ENCODE measurements at places on chromosomes 4 and X.

GRCh38 chr4:86174506-86174905 is 185.3 kb downstream of the MAPK10 start:
- no peak for DNase-seq

GRCh38 chr4:140757232-140757630 is 1.0 kb upstream of the TBC1D9 start:
- DNase-seq: no peak

DNA sequence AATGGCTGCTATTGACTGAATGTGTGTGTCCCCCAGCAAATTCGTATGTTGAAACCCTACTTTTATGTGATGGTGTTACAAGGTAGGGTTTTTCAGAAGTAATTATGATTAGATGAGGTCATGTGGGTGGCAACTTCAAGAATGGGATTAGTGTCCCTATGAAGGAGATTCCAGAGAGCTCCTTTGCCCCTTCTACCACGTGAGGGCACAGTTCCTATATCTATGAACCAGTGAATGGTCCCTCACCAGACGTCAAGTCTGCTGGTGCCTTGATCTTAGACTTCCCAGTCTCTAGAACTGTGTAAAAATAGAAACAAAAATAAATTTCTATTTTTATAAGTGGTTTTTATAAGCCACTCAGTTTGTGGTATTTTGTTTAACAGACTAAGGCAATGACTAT is 1137.6 kb upstream of the IGFBP7 start:
- DNase-seq: no peak

DNA sequence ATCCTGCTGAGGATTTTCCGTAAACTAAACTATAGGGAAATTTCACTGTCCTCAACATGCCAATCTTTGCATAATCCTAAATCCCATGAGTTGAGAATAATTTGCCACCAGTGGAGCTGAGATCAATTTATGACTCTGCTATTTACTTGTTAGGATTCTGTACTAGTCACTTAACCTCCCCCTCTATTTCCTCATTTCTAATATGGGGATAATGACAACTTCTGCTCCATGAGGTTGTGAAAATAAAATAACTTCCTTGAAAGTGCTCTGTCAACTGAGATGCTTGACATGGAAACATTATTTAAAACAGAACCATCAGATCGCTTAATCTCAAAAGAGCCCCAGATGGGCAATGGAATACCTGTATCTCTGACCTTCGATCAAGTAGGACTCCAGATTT is 2.6 kb upstream of the FGF16 start:
- DNase-seq: no peak

- no peak for DNase-seq
Observed at GRCh38 chrX:38275615-38276014, 51.7 kb downstream of the RPGR start.

DNA sequence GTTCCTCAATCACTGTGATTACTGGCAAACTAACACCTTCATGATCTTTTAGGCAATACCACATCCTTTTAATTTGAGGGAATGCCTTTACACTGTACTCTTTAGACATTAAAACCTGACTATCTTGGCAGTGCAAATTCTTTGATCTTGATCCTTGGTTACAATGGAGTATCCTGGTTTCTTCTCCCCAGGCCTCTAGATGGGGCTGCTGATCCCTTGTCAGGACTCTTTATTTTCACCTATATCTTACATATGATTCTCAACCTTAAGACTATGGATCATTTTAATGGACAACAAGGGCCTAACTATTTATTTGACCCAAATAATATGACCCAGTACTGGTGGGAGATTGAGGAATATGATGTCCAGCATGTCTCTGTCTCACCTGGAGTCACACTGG is 1005.5 kb upstream of the INTU start:
- DNase-seq: no peak

- DNase-seq: no peak
Observed at GRCh38 chr4:24495388-24495787, 89.0 kb downstream of the DHX15 start.

DNA sequence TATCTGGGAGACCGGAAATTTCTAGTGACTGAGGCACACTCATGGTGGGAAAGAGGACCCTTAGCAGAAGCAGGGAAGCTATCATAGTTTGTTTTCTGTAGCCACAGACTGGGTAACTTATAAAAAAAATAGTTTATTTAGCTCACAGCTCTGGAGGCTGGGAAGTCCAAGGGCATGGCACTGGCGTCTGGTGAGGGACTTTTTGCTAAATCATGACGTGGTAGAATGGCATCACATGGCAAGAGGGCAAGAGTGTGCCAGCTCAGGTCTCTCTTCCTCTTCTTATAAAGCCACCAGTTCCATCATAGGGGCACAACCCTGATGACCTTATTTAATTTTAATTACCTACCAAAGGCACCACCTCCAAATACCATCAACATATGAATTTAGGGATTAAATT is 13.3 kb downstream of the APLN start:
- DNase-seq: no peak

- no peak for DNase-seq
Observed at GRCh38 chr4:172947594-172947993, 221.0 kb upstream of the GALNT7 start.

DNA sequence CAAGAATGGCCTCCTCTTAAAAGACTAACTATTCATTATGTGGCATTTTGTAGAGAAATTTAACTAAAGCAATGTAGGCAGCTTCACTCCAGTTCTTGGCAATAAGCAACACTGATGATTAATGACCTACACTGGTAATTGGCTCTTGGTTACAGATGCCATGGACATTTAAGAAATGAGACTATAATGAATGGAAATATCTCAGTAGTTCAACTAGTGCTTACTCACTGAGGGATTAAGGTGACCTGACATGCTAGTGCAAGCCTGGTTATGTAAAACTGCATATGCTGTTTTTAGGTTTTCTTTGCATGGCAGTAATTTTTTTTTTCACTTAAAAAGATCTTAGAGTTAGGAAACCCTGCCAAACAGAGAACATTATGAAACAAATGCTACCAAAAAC is 152.7 kb upstream of the AADAT start:
- DNase-seq: no peak

DNA sequence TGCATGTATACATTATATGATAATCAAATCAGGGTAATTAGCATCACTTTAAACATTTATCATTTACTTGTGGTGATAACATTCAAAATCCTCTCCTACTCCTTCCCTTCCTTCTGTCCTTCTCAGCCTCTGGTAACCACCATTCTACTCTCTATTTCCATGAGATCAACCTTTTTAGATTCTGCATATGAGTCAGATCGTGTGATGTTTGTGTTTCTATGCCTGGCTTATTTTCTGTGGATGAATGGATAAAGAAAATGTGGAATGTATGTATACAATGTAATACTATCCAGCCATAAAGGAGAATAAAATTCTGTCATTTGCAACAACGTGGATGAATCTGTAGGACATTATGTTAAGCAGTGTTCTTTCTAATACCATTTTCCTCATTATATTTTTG is 123.9 kb downstream of the NAA11 start:
- no peak for DNase-seq

DNA sequence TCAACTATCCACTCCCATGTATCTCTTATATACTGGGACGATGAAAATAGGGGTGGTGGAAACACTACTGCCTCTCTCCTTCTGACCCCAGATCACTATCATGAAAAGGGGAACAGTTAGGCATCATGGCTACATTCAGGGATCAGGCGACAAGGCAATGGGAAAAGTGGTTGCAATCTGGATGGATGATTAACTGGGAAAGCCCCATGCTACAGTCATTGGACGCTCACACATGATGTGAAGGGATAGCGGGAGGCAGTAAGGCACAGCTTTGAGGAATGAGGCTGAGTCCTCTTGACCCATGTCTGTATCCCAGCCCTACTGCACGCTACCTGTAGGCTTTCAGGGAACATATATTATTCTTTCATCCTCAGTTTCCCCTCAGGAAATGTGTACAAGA is 10.2 kb downstream of the GASK1B start:
- DNase-seq: no peak

GRCh38 chr4:48175806-48176205 is 41.8 kb upstream of the TXK start:
- no peak for DNase-seq

DNA sequence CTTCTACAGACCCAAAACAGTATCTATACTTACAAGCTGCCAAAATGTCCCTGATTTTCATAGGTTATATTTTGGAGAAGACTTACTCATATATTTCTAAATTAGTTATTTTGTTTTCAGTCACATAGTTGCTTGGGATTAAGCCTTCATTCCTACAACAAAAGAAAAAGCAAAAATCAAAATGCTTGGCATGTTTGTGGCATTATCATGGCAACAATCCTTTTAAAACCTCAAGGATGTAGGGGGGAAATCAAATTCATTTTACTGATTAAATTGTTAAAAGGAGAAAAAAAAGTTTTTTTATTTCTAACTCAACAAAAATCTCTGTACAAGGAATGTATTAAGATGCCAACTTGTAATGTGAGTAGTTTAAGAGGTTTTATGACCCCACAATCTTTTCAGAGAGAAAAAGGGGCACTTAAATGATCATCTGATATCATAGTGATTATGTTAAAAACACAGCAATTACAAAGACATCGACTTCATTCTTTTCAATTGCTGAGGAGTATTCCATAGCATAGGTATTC is 23.5 kb downstream of the TXK start:
- no peak for DNase-seq

DNA sequence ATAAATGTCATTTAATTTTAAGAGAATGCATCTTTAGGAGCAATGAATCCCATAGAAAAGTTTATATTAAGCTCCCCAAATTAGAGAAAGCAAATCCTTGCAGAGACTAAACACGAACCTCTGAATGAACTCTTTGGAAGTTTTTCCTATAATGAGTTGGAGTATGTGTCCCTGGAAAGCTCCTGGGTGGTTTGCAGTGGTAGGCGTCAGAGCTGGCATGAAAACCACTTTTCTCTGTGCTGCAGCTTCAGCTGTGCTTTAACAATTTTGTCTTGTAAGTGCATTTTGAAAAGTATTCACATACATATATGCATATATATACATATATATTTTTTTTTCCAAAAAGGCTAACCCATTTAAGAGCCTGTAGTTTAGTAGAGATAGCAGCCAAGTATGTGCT is 148.7 kb upstream of the TBC1D9 start:
- DNase-seq: no peak

- DNase-seq: no peak
Observed at GRCh38 chr4:4411906-4412305, 25.0 kb downstream of the NSG1 start.

GRCh38 chr4:55793479-55793878 is 26.1 kb upstream of the EXOC1L start:
- no peak for DNase-seq

GRCh38 chrX:42375086-42375485 is 402.9 kb downstream of the PPP1R2C start:
- no peak for DNase-seq

GRCh38 chrX:109776986-109777385 is 43.9 kb upstream of the ACSL4 start:
- no peak for DNase-seq

DNA sequence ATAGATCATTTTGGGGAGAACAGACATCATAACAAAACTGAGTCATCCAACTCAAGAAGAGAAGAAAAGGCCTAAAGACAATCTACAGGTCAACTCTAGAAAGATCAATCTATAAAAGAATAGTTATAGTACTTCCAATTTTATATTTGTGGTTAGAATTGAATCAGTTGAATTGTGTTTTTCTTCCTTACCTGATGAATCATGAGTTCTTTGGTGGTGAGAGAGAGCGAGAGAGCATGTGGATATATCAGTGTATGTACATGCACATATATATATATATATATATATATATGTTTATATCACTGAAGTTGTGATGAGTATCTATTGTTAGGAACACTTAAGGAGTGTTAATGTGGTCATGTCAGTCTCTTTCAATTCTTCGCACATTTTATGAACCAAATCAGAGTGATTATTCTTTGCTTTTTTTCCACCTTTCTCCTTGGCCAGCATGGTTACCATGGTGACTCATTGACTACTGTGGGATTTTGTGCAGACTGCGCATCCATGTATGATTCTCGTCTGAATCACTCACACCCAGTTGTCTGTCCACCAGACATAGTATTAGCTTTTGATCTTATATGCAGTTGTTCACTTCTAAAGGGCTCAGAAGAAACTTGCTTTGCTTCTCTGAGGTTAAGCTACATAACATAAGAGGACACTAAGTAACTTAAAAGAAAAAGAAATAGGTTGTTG is 90.4 kb upstream of the RAB40AL start:
- no peak for DNase-seq

GRCh38 chr4:139011225-139011950 is 4.2 kb upstream of the NOCT start:
- no peak for DNase-seq

- no peak for DNase-seq
Observed at GRCh38 chr4:14924812-14925344, 77.4 kb upstream of the CPEB2 start.

GRCh38 chr4:40995850-40996249 is 218.5 kb downstream of the APBB2 start:
- DNase-seq: no peak

DNA sequence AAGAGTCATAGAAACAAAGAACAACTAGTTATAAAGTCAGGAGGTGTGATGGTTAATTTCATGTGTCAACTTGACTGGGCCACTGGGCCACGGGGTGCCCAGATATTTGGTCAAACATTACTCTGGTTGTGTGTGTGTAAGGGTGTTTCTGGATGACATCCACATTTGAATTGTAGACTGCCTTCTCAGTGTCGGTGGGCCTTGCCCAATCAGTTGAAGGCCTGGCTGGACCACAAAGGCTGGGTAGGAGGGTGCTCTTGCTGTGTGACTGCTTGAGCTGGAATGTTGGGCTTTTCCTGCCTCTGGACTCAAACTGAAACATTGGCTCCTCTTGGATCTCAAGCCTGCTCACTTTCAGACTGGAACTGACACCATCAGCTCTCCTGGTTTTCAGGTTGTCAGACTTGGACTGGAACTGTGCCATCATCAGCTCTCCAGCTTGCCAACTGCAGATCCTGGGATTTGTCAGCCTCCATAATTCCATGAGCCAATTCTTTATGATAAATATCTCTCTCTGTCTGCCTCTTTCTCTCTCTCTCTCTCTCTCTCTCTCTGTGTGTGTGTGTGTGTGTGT is 41.4 kb downstream of the CLDN34 start:
- no peak for DNase-seq

DNA sequence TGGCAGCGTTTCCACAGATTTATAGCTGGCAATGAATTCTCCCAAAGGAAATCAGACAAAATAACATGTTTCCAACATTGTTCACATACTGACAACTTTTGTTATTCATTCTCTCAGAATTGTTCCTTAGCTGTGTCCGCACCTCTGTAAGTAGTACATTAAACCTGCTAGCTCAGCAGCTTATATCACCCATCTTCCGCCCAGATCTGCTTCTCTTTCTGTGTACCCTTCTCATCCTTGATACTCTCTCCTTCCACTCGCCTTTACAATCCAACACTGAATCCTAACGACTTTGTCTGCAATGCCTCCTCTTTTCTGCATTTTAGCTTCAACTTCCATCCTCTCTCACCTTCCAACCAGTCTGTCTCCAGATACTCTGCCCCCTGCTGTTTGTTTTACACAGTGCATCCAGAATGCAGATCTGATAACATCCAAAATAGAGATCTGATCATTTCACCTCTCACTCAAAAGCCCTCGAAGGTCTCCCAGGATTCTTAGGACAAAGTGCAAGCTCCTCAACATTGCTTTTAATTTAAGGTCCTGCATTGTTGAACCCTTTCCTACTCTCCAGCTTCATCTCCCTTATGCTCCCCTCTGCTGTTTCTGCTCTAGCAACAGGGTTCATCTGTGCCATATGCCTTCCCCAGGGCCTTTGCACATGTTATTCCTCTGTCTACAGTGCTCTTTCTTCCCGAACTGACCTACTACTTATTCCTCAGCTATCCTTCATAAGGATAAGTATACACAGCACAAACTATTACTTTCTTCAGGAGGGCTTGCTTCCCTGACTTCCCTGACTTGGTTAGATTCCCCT is 67.3 kb upstream of the VBP1 start:
- DNase-seq: no peak

Data from C1 segment of cervical spinal cord (tissue), 14 donors.